Putamen (tissue), 1 donor: ENCODE measurements at places on chromosomes 12 and 14.
A peak's percentile ranks its signal among the peaks of the same experiment; 100 is the strongest.

DNA sequence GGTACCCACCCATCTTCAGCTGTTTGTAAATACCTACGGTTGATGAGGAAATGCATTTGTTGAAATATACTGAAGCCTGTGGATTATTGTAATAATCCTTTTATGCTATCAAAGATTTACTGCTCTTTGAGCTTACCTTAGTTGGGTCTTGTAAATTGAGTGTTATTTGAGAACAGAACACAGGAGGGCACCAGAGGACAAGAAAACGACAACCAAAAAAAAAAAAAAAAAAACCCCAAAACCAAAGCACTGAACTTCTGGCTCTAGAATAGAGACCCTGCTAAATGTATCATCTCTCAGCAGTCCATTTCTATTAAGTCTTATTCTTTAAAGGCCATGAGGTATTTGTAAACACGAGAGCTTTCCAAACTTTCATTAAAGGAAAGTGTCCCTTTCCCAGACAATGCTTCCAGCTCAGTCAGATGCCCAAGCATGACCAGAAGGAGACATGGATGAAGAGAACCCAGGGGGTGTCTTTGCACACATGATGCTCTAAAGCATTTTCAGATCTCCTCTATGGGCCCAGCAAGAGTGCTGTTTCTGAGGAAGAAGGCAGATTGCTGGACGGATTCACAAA is 763.9 kb downstream of the NRXN3 start:
- no peak for DNase-seq

DNA sequence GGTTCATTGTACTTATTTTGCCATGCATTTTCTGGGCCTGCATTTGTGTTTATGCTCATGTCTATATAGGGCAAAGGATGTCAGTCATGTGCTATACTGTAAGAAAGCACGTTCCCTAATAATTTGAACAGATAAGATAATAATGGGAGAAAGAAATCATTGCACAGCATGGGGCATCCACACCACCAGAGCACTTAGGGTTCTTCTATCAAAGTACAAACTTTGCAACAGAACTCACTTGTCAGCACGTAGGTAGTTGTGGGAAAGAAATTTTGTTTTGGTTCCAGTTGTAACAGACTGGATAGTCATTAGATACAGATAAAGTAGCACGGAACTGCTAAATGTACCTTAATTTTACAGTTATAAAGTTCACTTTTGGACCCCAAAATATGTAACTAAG is 10.1 kb downstream of the PPP1CC start:
- no peak for DNase-seq

DNA sequence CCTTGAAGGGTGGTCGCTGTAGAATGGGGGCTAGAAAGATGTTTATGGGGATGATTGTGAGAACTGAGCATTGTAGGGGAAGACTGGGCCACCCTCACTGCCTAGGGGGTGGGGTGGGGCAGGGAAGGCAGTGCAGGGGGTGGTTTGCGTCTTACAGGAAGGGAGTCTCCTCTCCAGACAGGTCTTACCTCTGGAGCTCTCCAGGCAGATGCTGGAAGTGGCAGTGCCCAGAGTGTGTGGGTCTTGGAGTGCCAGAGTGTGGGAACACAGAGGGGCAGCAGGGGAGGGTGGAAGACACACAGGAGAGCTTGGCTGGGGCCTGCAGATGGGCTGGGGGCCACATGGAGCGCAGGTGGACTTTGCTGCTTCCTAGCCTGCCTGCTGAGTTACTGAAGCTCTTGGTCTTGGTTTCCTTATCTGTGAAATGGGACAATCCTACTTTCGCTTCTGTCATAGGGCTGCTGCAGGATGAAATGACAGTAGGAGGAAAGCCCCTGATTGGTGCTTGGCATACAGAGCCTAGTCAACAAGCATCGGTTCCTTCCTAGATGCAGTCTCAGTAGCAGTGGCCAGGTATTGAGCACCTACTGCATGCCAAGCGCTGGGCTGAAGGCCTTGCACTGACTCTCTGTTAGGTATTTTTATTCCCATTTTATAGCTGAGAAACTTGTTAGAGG is 118.3 kb downstream of the SLC25A47 start:
- no peak for DNase-seq

GRCh38 chr14:62711351-62712023 is 333.8 kb downstream of the KCNH5 start:
- DNase-seq, result no peak

DNA sequence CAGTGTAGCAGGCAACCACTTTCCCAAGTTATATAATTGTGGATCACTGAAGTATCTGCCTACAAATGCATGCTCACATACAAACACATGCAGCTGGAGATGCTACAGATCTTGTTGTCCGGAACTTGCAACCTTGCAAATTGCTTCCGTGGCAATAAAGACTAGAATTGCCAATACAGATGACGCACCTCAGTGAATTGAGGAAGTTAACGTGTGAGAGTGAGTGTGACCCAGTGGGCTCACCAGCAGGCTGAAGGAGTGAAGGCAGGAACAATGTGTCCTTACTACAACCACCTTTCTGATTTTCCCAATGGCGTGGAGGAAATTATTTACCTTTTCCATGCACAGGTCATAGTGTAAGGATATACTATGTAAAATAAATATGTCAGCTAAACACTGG is 89.4 kb upstream of the GRIP1 start:
- no peak for DNase-seq

- DNase-seq, result no peak
Observed at GRCh38 chr14:64685371-64686281, 18.6 kb upstream of the PLEKHG3 start.

GRCh38 chr14:68789821-68790643 is 2.8 kb downstream of the ZFP36L1 start:
- DNase-seq, result no peak

GRCh38 chr12:109443794-109444193 is 33.3 kb downstream of the KCTD10 start:
- DNase-seq, result no peak

DNA sequence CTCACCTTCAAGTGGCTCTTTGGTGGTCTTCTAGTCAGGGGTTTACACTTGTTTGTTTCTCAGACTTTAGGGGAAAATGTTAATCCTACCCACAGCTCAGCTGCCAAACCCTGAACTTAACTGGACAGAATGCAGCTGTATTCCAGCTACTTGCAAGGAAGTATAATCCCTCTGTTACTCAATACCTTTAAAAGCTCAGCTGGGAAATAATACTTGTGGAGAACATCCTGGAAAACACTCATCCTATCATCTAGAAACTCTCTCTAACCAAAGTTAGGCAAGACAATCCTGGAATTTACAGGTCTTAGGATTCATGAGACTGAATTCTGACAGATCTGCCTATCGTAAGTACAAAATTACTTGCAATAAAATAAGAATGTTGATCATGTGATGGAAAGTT is 404.1 kb downstream of the ADAMTS20 start:
- DNase-seq, result no peak

GRCh38 chr12:56221232-56221756 is 428 bp downstream of the RNF41 start:
- DNase-seq, result peak; percentile 37

GRCh38 chr12:80580254-80580653 is 127.2 kb upstream of the MYF6 start:
- no peak for DNase-seq

DNA sequence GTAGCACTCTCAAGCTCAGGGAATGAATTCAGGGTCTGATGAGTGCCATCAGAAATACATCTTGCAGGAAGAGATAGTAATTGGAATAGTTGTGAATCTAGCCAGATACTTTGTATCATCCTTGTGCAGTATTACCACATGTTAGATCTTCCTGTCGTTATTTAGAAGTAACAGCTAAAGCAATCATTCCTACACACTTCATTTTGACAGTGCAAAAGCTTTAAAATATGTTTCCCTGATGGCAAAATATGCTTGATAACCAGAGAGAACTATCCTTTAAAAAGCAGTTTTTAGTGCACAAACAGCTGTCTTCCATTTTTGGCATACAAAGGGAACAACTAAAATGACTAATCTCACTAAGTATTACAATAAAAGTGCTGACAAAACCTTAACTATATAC is 149.5 kb upstream of the SLC38A2 start:
- no peak for DNase-seq

DNA sequence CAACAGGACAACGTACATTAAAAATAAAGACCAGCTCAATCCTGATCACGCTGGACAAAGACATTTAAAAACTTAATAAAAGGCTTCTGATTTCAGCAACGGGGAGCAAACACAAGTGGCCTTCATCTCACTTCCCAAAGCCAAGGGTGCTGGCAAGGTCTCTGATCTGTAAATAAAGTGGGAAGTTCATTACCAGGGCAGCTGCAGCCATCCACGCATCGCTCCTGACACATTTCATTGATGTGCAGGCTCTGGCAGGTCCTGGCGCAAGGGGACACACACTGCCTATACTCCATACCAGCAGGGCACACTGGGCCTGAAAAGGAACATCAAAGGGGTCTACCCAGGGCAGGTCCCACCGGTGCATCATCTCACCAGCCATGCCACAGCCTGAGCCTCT is 51.0 kb downstream of the VWF start:
- DNase-seq, result no peak

GRCh38 chr12:108442067-108442466 is 73.0 kb upstream of the FICD start:
- no peak for DNase-seq

GRCh38 chr12:78888568-78888967 is 24.0 kb downstream of the SYT1 start:
- DNase-seq, result peak; percentile 78

DNA sequence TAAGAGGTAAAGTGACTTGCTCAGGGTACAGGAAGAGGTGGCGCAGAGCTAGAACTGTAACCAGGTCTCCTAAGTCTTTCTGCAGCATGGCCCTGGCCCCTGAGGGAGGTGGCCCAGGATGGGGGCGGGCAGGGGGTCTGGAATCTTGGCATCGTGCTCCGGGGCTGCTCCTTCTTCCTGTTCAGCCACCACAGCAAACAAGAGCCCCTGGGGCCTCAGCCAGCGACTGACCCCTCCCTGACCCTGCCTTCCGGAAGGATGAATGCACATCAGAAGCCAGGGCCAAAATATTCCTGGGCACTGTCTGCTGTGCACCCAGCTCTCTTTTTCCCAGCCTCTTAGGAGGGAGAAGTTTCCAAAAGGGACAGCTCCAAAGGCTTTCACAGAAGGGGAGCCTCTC is 242.8 kb downstream of the DPF3 start:
- DNase-seq, result no peak

GRCh38 chr14:101600891-101601605 is 39.8 kb downstream of the DIO3 start:
- DNase-seq, result no peak
